ENCODE measurements at places on chromosomes 4 and X. TPM values are rescaled to one million over a fixed set of nuclear protein-coding genes. Genes with fewer than 3 reads are reported as not detected.

- DNase-seq: no peak
Measured at GRCh38 chr4:165458471-165458870, 79.7 kb downstream of the CPE start.

Gene USP26
- 20.9 TPM for total RNA-seq

DNA sequence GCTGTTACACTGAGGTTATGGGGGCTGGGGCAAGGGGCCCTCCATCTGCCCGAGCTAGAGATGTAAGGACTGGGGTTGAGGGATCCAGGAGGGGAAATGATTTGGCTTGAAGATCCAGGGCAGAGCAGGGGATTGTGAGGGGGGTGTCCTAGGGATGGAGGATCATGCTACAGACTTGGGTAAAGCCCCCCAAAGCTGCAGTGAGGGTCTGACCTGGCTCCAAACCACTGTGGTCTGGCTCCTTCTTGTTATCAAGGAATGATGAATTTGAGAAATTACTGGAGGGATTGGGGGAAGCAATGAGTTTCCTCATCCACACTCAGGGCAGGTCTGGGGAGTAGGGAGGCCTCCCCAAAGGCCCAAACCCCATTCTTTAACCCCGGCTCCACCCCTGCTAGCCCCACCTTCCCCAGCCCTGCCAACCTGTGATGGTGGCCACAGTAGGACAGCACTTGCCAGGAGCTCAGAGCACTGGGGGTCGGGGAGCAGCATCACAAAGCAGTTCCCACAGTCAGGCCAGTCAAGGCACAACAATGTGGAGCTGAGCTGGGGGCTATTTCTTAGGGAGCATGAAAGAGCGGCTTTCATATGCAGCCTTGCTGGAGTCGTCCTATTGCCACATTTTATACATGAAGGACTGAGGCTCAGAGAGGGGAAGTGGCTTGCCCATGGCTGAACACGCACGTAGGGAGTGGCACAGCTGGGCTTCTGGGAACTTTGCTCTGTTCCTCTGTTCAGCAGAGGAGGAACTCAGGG is 165.5 kb downstream of the EFNB1 start:
- no peak for DNase-seq

Gene INTU
- total RNA-seq: 1.00 TPM

Gene MEPE
- total RNA-seq: not detected
